ENCODE measurements at places on chromosomes 6 and 20.

GRCh38 chr20:18754030-18754652 is 59.4 kb upstream of the SCP2D1 start:
- no peak for DNase-seq

GRCh38 chr20:53124075-53124551 is 152.0 kb downstream of the TSHZ2 start:
- no peak for DNase-seq

DNA sequence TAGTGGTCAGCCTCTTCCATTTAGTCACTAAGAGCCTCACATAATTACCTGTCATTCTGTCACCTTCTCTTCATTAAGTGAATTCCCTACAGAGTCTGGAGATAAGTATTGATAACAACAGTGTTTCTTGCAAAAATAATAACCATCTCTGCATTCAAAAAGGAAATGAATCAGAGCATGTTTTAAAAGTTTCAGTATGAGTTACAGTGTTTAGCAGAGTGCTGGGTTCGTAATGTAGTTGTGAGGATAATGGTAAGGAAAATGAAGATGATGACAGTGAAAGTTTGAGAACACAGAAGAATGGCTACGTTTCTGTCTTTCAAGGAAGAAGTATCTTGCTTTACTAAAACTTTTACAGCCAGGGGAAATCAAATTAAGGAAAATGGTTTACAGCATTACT is 31.3 kb downstream of the GPRC6A start:
- no peak for DNase-seq

GRCh38 chr6:41257369-41258195 is 28.9 kb downstream of the TREM1 start:
- no peak for DNase-seq

- no peak for DNase-seq
These were observed 97.2 kb downstream of the SYNDIG1 start for GRCh38 chr20:24566656-24567055.

- DNase-seq: no peak
These were observed 662 bp upstream of the CCR6 start for GRCh38 chr6:167122041-167122826.

DNA sequence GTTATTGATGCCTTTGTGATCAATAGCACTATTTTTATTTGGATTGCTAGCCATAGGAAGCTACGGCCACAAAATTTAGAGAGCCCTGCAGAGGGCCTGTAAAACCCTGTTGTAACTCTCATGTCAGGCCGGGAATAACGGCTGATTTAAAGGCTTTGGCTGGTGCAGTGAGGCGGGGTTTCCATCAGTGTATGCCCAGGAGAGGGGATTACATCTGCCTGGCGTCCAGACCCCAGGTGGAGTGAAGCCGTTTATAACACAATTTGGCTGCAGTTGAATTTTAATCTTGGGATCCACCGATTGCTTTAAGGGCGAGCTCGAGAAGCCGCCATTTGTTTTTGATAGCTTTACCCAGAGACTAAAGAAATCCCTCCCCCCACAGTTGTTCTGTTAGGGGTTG is 29.1 kb upstream of the APCDD1L start:
- DNase-seq: no peak

- DNase-seq: no peak
These were observed 25.3 kb downstream of the RIPOR2 start for GRCh38 chr6:24910331-24910960.

- DNase-seq: no peak
These were observed 51.4 kb downstream of the TGM2 start for GRCh38 chr20:38113401-38114325.

GRCh38 chr6:114049367-114049966 is 78.5 kb upstream of the HDAC2 start:
- no peak for DNase-seq

DNA sequence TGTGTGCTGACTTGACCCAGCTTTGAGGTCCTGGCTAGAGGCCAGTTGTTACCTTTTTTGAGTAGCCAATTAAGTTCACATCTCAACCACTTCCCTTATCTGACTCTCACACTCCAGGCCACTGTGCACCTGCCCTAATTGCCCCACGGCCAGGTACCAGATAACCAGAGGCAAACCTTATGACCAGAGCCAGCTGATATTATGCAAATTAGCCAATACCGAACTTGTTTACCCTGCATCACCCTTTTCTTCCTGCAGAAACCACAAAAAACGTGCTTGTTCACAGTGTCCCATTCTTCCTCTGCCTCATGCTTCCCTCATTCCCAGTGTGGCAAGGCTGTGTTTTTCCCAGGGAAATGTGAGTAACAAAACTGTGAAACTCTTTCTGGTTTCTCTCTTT is 89.3 kb downstream of the HTR1B start:
- DNase-seq: no peak

- DNase-seq: peak; percentile 42
These were observed 5.6 kb upstream of the SYNE1 start for GRCh38 chr6:152642578-152643375.

- no peak for DNase-seq
These were observed 16.4 kb downstream of the SOX4 start for GRCh38 chr6:21609881-21610329.

- DNase-seq: no peak
These were observed 93.7 kb downstream of the NDUFAF5 start for GRCh38 chr20:13878566-13878965.

DNA sequence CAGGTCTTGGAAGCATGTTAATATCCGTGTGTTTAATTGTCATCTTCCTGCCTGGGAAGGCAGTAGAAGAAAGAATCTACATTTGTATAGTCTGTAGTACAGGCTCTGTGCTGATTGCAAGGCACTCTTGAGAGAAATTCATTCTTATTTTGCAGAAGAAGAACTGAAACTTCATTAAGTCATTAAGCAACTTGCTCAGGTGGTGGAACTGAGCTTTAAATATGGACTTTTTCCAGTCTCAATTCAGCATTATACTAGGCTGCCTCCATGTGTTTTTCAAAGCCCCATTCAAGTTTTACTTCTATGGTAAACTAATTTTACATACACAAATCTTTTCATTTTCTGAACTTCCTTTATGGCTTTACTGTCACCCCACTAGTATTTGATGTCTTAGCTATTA is 18.7 kb downstream of the ZNF451 start:
- DNase-seq: no peak

DNA sequence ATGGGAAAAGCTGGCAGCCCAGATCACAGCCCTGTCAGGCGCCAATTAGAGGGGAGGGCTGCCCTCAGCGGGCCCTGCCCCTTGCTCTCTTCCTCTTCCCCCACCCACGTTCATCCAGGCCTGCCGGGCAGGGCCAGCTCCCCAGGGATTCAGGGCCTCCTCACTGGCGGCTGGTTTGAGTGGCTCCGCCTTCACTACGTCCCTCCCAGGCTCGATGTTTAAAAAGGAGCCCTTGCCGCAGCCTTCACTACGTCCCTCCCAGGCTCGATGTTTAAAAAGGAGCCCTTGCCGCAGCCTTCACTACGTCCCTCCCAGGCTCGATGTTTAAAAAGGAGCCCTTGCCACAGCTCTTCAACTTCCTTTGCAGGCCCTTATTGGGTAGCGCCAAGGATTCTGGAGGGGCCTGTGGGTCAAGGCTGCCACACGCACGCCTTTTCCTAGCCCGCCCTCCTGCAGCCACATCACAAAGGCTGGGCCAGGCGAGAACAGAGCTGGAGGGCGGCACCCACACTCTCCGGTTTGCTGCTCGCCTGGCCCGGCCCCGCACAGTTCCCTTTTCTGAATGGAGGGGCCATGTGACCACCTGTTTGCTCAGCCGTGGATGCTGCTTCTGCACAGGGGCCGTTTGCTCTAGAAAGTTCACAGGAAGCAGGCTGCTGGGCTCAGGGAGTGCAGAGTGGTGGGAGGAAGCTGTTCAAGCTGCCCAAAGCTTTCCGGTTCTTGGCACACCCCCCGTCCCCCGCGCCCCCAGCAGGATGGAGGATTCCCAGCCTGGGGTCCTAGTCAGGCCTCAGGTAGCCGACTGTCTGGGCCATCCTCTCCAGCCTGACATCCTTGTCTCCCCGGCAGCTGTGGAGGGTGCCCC is 1.6 kb downstream of the SLC17A9 start:
- no peak for DNase-seq

DNA sequence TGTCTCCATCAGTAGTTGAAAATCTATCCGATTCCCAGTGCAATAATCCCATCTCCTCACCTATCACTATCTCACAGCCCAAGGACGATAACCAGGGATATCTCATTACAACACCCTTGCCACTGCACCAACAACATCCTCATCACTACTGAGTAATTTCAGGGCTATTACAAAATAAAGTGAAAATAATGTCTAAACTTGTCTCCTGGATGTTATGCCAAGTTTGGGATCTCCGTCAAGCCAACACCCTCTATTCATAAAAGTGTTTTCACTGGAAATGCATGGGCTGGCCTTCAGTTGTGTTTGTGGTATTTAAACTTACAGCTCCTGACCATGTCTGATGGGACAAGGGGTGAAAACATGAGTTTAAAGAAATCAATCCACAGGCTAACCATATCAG is 42.0 kb upstream of the STMND1 start:
- no peak for DNase-seq

DNA sequence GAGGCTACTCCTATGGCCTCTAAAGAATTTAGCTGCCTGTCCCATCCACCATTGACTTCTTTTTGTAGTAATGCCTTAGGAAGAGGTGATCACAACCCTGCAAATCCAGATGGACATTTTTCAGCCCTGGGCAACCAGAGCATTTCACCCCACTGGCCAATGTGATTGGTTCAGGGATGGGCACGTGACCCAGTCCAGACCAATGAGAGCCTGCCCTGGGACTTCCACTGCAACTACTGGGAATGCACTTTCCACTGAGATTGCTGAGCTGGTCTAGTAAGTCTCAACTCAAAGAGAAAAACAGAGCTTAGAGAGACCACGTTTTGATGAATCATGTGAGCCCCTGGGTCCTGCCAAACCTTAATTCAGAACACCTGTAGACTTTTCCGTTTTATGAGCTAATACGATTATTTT is 8.9 kb upstream of the UBE2V1 start:
- no peak for DNase-seq

- DNase-seq: no peak
These were observed 6.0 kb downstream of the DYNLT2 start for GRCh38 chr6:169745405-169745804.

- DNase-seq: peak; percentile 72
These were observed at the start of gene TCF21 for GRCh38 chr6:133888929-133889556. TCF21 (plus strand) TSS chr6:133889113; CDS start chr6:133889398, 285 bp downstream.

GRCh38 chr6:46863791-46864190 is 57.9 kb downstream of the ADGRF5 start:
- DNase-seq: no peak

- DNase-seq: no peak
These were observed 46.1 kb upstream of the TNFAIP3 start for GRCh38 chr6:137820952-137821351.

DNA sequence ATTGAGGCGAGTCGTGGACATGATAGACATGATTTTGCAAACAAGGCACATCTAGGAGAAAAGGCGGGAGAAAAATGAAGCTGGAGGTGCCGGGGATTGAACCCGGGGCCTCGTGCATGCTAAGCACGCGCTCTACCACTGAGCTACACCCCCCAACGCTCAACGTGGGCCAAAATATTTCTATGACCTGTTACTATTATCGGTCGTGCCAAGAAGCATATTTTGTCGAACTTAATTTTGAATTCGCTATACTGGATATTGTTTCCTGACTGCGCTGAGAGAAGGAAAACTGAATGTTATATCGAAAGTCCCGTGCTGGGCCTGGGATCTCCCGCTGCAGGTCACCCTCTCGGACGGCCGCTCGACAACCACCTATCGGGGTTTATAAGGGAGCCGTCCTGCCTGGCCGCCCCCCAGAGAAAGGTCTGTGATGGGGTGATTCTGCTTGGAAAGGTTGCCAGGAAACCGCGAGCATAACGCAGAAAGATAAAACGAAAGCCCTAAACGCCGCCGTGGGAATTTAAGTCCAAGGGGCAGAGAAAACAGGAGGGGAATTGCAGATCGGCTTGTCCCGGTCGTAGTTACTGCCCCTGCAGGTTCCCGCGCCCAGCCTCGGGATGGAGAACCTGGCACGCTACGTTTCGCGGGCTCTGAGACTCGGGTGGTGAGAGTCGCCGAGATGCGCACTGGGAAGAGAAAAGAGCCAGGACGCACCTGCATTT is 60.0 kb downstream of the TRIM27 start:
- DNase-seq: no peak

DNA sequence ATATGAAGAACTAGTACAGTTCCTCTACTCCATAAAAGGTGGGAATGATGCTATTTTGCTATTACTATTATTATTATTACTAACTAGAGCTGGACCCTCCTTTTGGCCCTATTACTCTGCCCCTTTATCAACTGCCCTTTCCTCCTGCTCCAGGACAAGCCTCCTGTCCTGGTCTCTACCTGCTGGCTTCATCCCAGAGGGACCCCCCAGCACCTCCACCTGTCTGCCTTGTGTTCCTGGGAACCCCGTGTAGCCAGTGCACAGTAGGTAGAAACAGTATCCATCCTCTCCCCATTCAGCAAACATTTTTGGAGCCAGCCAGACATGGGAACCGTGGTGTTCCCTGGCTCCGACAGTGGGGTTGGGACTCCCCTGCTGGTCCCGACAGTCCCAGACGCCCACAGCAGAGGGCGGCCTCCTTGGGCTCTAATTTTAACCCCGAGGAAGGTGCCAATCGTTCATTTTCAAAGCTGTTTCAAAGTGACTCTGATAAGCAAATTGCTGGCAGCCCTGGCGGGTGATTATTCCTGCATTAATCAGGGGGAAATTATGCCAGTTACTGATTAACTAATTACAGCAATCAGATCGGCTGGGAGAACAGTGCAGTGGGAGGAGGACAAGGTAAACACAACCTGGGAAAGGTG is 44.2 kb upstream of the MDGA1 start:
- peak; percentile 66 for DNase-seq

GRCh38 chr6:97626671-97627441 is 343.8 kb upstream of the MMS22L start:
- DNase-seq: no peak

DNA sequence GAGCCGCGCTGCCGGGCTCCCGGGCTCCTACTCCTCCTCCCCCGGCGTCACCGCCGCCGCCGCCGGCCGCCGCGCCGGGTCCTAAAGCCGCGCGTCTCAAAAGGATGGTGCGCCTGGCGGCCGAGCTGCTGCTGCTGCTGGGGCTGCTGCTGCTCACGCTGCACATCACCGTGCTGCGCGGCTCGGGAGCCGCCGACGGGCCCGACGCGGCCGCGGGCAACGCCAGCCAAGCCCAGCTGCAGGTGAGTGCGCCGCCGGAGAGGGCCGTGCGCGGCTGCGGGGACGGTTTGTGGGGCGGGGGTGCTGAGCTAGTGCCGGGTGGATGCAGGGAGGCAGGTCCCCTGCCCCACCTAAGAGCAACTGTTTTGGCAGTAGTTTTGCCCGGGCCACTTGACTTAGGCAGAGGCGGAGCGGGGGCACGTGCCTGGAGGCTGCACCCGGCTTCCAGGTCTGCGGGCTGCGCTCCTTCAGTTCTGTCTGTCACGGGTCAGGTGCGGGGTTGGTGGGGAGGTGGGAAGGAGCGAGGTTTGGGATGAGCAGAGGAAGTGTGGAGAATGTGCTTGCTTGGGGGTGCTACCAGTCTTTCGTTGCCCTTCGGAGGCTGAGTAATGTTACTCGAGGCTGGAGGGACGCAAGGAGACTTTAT is 722 bp downstream of the ISM1 start:
- peak; percentile 73 for DNase-seq

- no peak for DNase-seq
These were observed 177.7 kb downstream of the DLL1 start for GRCh38 chr6:170113141-170113540.

Data from 8988T (cell line).